ENCODE measurements at places on chromosomes 1 and 21.
A peak's percentile ranks its signal among the peaks of the same experiment; 100 is the strongest.

DNA sequence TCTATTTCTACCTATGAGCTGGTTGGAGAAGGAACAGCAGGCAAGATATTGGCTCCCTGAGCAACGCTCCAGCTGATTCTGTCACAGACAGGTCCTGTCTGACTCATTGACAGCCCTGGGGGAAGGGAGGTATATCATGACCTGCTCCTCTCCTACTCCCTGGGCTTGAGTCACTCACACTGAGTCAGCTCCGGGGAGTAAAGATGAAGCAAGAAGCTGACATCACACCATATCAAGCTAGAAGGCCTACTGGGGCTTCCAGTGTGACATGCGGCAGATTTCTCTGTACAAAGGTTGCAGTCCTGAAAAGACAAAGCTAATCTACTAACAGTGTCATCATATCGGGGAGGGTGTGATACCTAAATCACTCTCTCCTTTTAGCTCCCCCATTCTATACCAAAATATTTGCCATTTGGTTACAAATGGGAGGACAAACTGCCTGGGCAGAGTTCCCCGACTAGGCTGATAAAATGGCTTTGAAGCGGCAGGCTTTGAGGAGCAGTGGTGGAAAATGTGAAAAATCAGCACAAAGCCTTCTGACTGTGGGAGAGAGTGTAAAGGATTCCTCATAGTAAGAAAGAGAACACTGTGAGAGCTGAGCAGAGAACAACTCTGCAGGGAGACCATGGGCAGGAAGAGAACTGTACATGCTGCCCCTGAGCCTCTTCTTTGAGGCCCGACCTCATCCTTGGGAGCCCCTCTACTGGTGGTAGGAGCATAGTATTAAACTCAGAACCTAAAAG lies 15.5 kb downstream of the PI4KB start:
- peak; percentile 63 for DNase-seq

GRCh38 chr21:43645976-43646375 lies 13.3 kb downstream of the HSF2BP start:
- no peak for DNase-seq

GRCh38 chr1:14926818-14927575 lies 226.6 kb upstream of the TMEM51 start:
- DNase-seq = no peak

DNA sequence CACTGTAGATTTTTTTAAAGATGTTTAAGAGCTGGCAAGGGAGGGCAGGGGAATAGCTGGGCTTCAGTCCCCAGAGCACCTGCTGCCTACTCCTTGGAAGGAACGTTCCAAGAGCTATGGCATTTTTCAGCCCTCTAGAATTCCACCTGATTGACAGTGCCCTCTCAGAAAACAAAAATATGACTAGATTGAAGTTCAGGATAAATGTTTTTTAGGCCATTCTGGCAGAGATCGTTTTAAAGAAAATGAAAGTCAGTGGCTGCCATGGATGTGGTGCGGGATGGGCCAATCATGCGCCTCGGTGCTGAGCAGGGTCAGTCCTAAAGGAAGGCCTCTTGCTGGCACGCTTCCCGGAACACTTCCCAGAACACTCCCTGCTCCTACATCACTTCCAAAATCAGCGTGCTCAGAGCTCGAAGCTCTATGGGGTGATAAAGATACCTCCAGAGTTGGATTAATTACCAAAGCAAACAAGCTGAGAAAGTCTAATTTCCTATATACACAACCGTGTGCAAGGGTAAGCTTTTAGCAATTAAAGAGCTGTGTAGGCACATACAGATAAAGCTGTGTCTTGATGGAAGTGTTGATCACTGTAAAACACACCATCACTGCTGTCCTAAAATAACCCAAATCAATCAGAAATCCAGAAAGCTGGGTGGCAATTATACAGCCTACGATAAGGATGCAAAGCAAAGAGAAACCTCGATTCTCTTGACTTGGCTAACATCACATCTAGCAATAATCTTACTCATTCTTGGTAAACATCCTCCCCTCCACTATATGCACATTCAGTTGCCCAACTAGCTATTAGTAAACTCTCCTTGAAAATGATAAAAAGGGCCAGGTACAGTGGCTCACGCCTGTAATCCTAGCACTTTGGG lies 34.6 kb downstream of the TGFBR3 start:
- DNase-seq = no peak

GRCh38 chr1:35924838-35925237 lies 6.1 kb upstream of the AGO3 start:
- no peak for DNase-seq

DNA sequence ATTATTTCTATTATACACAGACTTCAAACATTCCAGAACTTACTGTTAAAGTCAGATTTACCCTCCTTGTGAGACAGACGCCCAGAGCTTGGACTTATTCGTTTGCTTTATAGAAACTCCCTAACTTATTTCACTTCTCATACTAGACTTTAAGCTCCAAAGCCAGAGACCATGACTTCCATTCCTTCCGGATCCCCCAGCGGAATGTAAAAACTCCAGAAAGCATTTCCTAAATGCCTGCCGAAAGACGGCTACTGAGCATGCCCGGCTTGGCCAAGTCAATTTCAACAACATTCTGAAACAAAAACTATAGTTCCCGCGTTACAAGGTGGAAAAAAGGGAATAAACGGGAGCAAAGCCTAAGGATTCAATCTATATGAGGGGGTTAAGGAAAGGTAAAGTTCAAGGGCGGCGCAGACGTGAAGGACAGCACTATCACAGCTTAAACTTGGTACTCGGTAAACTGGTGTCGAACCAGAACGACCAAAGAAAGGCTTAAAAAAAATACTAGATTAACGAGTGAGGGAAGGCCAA lies 1.1 kb downstream of the USP48 start:
- DNase-seq = no peak

All from hematopoietic multipotent progenitor cell treated with erythropoietin and hydrocortisone succinate and interleukin-3 and kit ligand, for 4 days (in vitro differentiated cells).